CD4-positive, alpha-beta memory T cell (primary cell): ENCODE measurements at places on chromosomes 1 and 21. TPM values are rescaled to one million over a fixed set of nuclear protein-coding genes. Genes with fewer than 3 reads are reported as not detected.
A peak's percentile ranks its signal among the peaks of the same experiment; 100 is the strongest.

DNA sequence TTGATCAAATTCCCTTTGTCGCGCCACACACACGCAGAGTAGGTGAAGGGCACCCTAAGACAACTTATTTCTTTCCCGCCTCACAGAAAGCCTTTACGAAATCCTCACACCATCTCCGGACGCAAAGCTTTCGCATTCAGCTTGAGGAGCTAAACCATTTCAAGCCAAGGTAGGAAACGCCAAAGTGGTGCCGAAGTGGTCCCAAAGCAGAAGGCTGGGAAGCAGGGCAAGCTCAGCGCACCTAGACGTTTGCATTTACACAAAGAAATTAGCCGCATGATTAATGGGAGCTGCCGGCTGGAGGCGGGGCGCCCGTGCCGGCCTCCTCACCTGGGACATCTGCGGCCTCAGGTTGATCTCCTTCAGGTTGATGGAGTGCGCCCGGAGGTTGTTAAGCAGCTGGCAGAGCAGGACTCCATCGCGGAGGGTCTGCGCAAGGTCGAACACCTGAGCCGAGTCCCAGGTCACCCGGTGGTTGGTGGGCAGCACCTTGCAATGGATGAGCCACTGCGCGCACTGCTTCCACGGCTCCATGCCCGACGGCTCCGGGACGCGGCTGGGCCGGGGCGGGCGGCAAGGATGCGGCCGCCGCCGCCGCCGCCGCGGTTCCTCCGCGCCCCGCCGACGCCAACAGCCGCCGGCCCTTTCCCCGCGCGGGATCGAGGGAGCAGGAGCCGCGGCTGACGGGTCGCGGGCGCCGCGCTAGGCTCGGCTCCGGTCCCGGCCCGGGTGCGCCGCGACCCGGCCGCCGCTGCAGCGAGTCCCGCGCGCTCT, 457 bp downstream of the VAV3 start:
- peak overlapping the region; percentile 37 for H3K27ac ChIP-seq
- no peak for DNase-seq

GRCh38 chr1:21383785-21384401, 56.0 kb upstream of the NBPF3 start:
- no peak overlapping the region for H3K27ac ChIP-seq
- no peaks in the 10 kb centered on the region for H3K4me1 ChIP-seq
- H3K36me3 ChIP-seq, result no peaks in the 10 kb centered on the region
- no peaks in the 10 kb centered on the region for H3K27me3 ChIP-seq

DNA sequence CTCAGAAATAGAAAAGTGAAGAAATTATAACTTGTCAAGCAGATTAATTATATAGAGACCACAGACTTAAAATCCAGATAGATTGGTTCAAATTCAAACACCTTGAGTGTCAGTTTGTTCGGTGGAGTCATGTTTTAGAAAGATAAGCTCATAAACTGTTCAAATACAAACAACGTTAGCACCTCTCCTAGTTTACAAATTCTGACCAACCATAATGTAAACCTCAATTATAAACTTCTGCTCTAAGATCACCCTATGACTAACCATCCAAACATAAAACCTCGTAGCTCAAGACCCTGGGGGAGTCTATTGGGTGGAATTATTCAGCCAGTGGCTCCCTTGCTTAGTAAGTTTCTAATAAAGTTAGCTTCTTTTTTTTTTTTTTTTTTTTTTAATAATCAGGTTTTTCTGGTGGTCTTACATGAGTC, 12.4 kb downstream of the CBR1 start:
- no peak overlapping the region for H3K27ac ChIP-seq
- DNase-seq, result no peak
- no peak overlapping the region for H3K4me3 ChIP-seq
- peaks cover 17% of the 10 kb centered on the region for H3K4me1 ChIP-seq
- no peaks in the 10 kb centered on the region for H3K36me3 ChIP-seq

- DNase-seq, result no peak
- H3K27me3 ChIP-seq, result no peaks in the 10 kb centered on the region
- H3K4me1 ChIP-seq, result peaks cover 4% of the 10 kb centered on the region
- no peak overlapping the region for H3K4me3 ChIP-seq
- H3K36me3 ChIP-seq, result no peaks in the 10 kb centered on the region
These were observed 68.4 kb upstream of the ATP5PO start for GRCh38 chr21:33984021-33984481.

DNA sequence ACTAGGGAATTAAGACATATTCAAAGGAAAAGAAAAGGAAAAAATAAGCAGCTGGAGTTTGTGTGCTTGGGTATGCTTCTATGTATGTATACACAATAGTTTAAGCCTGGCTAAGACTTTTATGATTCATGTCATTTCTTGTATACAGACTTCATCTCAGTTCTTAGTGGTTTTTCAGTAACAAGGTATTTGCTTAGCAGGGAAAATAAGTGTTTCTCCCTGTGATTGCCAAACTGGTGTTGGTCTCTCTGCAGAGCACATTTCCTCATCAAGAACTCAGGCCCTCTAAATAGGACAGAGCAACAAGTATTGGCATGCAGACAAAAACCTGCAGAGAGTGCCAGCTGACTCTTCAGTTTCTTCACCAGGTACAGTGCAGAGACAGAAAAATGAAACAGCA, 484.4 kb upstream of the ZRANB2 start:
- H3K4me1 ChIP-seq, result no peaks in the 10 kb centered on the region
- H3K4me3 ChIP-seq, result no peak overlapping the region
- no peak for DNase-seq
- H3K27me3 ChIP-seq, result no peaks in the 10 kb centered on the region

The GPATCH4 gene
- 26.9 TPM for total RNA-seq

- no peak overlapping the region for H3K4me3 ChIP-seq
- DNase-seq, result no peak
- no peak overlapping the region for H3K27ac ChIP-seq
- no peaks in the 10 kb centered on the region for H3K36me3 ChIP-seq
- no peaks in the 10 kb centered on the region for H3K4me1 ChIP-seq
These were observed 145.3 kb upstream of the RRP15 start for GRCh38 chr1:218139761-218140160.

GRCh38 chr1:19390901-19391595, 78.9 kb downstream of the SLC66A1 start:
- H3K36me3 ChIP-seq, result peaks cover 5% of the 10 kb centered on the region
- H3K27ac ChIP-seq, result peak overlapping the region; percentile 64
- peak overlapping the region; percentile 46 for H3K4me3 ChIP-seq
- peaks cover 89% of the 10 kb centered on the region for H3K4me1 ChIP-seq

The ZNF670 gene
- total RNA-seq, result 3.3 TPM

The ATP6V0B gene
- 73.9 TPM for total RNA-seq

DNA sequence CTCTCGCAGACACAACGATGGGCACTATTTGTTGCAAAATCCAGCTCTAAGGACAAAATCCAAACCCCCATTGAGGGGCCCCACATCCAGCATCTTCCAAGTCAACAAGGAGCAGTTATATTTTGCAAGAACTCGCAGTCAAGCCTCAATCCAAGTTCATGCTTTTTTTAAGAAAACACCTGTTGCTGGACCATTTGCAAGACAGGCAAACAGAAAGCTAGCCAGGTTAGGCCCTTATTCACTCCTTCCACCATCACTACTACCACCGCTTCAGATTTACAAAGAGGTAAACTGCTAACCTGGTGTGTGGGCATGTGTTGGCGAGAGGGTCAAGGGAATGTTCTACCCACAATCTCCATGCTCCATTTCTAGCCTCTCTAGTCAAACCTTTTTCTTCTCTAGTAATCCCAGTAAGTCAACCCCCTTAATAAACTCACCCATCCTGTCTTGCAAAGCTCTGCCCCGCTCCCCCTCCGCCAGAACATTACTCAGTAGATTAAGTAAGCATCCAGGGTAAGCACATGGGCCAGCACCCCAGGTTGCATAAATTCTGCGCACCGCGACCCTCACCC, 703 bp downstream of the ERI3 start:
- no peak for DNase-seq
- H3K36me3 ChIP-seq, result no peaks in the 10 kb centered on the region
- peak overlapping the region; percentile 72 for H3K4me3 ChIP-seq
- H3K27ac ChIP-seq, result peak overlapping the region; percentile 70
- H3K27me3 ChIP-seq, result no peaks in the 10 kb centered on the region
- H3K4me1 ChIP-seq, result peaks cover 25% of the 10 kb centered on the region

- no peak overlapping the region for H3K27ac ChIP-seq
- H3K36me3 ChIP-seq, result no peaks in the 10 kb centered on the region
- H3K4me1 ChIP-seq, result peaks cover 17% of the 10 kb centered on the region
- H3K4me3 ChIP-seq, result no peak overlapping the region
- H3K27me3 ChIP-seq, result peaks cover 14% of the 10 kb centered on the region
These were observed 6.0 kb downstream of the PLEKHG5 start for GRCh38 chr1:6485168-6486101.

The TTLL7 gene
- 0.06 TPM for total RNA-seq

DNA sequence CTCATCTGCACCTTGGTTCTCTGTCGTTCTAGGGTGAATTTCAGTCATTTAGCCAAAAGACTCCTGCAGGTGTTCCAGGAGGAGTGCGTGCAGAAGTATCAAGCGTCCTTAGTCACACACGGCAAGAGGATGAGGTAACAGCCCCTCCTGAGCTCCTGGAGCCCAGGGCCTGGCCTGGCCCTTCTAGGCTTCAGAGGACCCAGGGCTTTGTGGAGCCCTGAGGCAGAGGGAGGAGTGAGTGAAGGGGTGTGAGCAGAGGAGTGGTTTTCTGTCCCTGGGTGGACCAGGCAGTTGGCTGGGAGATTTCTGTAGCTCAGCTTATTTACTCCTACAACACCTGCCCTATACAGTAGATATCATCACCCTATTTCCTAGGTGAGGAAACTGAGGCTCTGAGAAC, 15.7 kb upstream of the RASSF5 start:
- H3K4me3 ChIP-seq, result no peak overlapping the region
- H3K36me3 ChIP-seq, result peaks cover 75% of the 10 kb centered on the region
- no peaks in the 10 kb centered on the region for H3K27me3 ChIP-seq
- no peak for DNase-seq
- H3K27ac ChIP-seq, result no peak overlapping the region

The DNAJC28 gene
- 1.6 TPM for total RNA-seq
